ENCODE measurements at places on chromosomes 16 and 17.

DNA sequence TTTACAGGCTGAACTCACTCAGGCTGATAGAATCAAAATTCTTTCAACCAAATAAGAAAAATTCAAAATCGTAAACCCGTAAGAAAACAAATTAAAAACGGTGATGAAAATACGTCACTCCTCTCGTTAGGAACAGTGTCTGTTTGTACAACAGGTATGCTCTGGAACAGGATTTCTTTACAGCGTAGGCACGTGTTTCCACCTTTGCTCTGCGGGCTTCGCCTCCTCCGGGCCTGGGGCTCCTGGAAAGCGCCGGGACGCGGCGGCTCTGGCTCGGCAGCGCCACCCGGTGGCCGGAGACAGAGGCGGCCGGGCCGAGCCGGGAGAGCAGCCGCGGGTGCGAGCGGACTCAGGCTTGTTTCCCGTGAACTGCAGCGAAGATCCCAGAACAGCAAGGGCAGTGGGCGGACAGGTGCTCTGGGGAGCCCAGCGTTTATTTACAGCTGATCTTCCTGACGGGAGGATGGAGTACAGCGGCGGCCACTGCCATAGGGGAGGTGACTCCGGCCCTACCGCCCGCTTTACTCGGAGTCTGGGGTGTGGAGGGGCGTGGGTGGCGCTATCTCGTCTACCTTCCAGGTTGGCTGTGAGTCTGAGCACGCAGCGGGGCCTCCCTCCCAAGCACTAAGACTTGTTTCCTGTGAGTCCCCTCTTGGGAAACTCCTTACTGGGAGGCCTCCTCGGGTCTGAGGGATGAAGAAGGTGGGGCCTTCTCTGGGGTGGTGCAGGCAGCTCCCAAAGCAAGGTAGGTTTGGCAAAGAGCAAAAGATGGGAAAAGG, 40.5 kb upstream of the ATP2A3 start:
- DNase-seq = peak; percentile 32

DNA sequence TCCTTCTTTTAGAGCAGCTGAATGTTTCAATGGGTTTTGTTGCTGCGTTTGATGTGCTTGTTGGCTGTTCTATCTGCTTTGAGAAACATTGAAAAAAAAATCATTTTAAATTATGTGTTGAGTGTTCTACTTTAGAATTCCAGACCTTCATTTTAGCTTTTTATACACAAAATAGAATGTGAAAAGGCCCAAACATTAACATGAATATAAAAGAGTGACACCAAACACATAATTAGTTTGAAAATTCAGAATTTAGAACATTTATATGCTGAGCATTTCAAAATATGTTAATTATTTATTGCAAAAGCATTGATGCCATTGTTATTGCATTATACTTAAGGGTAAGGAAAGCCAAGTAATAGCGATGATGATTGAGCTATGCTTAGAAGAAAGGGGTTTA, 2.9 kb downstream of the NFAT5 start:
- DNase-seq = no peak

- no peak for DNase-seq
These were observed 558 bp downstream of the B3GNT9 start for GRCh38 chr16:67150047-67150832.

DNA sequence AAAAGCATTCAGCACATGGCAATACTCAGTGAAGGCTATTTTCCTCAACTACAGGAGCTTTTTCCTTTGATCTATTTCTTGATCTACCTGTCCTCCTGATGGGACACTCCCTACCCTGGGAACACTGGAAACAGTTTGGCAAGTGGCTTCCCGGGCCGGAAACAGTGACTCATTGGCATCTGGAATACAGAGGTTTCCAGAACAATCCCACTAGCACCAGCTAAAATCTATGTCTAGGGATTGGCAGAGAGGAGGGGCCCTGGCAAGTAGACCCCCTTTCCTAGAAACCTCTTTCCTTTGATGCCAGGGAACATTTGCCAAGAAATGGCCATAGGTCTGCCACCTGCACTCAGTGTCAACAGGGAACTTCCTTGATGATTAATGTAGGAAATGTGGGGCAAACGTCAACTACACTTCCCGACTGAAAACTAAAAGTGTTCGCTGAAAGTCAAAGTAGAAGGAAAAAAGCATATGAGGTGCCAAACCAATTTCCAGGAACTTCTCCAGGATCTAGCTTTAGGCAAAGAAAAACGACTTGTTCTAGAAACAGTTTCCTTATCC, 30.4 kb upstream of the FBXW10B start:
- DNase-seq = no peak

- no peak for DNase-seq
These were observed 808.9 kb downstream of the CDH11 start for GRCh38 chr16:64312980-64313379.

GRCh38 chr17:58313815-58314705, 14.5 kb downstream of the TSPOAP1 start:
- no peak for DNase-seq

DNA sequence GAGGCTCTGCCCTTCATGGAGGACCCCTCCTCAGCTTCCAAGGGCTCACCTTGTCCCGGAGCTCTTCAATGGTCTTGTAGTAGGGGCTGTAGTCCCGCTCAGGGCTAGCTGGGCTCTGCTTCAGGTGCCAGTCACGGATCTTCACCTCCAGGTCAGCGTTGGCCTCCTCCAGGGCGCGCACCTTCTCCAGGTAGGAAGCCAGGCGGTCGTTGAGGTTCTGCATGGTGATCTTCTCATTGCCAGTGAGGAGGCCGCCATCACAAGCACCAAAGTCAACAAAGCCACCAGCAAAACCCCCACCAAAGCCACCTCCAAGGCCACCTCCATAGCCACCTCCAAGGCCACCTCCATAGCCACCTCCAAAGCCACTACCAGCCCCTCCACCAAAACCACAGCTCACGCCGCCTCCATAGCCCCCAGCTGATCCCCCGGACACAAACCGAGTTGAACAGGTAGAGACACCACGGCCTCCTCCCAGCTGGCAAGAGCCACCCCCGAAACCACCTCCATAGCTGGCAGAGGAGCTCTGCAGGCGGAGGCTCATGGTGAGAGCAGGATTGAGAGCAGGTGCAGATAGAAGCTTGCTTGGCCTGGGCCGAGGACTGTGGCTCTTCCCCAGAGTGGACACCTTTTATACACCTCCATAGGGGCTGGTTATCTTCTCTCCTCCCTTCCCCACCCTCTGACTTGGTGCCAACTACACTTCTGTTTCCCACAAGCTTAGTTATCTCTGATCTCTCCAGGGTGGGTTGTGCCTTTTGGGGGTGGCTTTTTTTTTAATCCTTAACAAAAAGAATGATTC, at the start of gene KRT13:
TSS of gene KRT13 (minus strand) at position 606 of the 802 bp plus-strand sequence. CDS start at position 544, 62 bp downstream.
- no peak for DNase-seq

DNA sequence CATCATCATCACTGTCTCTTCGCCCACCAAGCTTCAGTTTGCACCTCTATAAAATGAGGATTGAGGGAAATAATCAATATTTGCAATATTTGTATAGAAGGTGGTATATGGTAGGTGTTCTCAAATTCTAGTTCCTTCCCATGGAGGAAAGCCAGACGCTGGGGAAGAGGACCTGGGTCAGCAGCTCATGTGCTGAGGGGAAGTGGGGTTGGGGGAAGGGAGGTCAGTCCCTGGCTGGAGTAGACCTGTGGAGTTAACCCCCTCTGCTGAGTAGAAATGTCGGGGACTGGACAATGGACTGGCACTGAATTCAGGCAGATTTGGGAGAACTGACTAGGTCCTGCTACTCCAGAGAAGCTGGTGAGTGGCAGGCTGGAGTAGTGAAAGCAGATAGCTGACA, 12.8 kb upstream of the ITGB3 start:
- no peak for DNase-seq

GRCh38 chr16:22055881-22056280, 36.5 kb upstream of the VWA3A start:
- DNase-seq = no peak

DNA sequence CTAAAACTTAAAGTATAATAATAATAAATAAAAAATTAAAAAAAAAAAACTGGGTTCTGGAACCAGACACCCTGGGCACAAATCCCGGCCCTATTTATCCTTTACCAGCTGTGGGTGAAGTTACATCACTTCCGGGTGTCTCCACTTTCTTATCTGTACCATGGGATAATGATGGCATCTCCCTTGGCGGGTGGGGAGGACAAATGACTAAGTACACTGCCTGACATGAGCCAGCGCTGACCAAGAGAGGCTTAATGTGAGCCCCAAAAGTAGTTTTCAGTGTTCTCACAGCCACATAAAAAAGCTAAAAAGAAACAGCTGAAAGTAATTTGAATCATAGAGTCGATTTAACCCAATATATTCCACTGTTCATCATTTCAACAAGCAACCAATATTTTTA, 424.9 kb downstream of the SOX9 start:
- no peak for DNase-seq

DNA sequence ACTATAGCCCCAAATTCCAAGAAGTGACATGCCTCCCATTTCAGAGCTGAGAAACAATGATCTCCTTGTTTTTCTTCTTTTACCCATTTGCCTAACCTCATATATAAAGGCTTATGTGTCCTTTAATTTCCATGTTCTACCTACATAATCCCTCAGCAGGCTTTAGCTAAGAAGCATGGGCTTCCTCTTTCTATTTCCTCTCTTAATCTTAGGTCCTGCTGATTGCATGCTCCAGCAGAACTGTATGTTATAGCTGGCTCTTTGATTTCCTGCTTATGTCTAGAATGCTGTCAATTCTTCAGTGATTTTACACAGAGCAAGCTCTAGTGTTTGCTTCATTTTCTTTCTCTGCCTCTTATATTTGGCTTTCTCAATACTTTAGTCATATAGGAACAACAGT, 151.7 kb upstream of the COX10 start:
- no peak for DNase-seq

DNA sequence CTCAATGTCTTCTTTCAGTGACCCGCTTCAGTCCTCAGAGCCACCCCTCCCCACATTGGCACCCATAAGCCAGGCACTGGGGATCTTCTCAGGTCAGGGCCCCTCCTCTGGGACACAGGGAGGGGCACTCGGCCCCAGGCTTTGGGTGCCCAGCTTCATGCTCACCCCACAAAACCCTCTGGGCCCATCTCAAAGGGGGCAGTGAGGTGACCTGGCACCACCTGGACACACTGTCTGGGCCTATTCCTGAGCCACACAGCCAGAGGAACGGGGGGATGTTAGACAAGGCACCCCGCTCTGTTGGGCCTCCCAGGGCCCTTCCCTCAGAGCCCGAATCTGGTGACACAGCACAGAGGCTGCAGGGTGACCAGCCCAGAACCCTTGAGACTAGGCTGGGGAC, 36.1 kb downstream of the TNFRSF13B start:
- no peak for DNase-seq

GRCh38 chr17:50501054-50501453, 7.2 kb upstream of the MYCBPAP start:
- no peak for DNase-seq

DNA sequence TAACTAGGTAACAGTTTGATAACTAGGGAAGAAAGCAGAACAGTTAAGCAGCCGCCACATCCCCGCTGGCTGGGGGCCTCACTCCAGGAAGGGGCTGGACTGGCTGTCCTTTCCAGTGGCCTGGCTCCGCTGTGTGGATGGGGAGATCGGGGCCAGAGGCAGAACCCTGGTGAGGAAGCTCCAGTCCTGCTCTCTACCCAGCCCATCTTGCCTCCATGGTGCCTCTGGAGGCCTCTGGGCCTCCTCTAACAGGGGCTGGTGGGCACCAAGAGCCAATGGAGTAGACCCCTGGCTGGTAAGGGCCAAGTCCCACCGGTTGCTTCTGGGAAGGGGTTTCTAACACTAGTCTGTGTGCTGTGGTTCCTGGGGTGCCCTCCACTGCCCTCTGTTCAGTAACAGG, 8.1 kb downstream of the CNP start:
- no peak for DNase-seq

GRCh38 chr17:77455111-77455890, 314.5 kb downstream of the SEC14L1 start:
- DNase-seq = no peak

GRCh38 chr17:49198211-49198610, 12.2 kb downstream of the GNGT2 start:
- DNase-seq = no peak

GRCh38 chr16:51419768-51420167, 268.7 kb upstream of the SALL1 start:
- no peak for DNase-seq

DNA sequence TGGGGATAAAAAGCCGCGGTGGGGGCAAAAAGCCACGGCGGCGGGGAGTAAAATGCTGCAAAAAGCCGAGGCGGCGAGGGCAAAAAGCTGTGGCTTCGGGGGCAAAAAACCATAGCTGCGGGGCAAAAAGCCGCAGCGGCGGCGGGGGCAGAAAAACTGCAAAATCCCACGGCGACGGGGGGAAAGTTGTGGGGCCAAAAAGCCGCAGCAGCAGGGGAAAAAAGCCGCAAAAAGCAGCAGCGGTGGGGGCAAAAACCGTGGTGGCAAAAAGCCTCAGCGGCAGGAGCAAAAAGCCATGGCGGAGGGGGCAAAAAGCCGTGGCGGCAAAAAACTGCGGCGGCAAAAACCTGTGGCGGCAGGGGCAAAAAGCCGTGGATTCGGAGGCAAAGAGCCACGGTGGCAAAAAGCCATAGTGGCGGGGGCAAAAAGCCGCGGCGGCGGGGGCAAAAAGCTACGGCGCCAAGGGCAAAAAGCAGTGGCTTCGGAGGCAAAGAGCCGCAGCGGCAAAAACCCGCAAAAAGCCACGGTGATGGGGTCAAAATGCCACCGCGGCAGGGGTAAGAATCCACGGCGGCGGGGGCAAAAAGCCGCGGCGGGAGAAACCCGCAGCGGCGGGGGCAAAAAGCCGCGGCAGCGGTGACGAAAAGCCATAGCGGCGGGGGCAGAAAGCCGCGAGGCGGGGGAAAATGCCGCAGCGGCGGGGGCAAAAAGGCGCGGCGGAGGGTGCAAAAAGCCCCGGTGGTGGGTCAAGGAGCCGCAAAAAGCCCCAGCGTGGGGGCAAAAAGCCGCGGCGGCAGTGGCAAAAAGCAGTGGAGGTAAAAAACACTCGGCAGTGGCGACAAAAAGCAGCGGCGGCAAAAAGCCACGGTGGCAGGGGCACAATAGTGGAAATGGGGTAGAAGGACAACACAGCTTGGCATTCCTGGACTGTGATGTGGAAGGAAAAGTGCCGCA, 192.8 kb downstream of the SHCBP1 start:
- DNase-seq = no peak

- DNase-seq = no peak
These were observed 16.2 kb downstream of the SLC43A2 start for GRCh38 chr17:1612400-1612799.

- DNase-seq = peak; percentile 72
These were observed 289.4 kb downstream of the SEC14L1 start for GRCh38 chr17:77429969-77430752.
